ENCODE measurements at places on chromosomes 7 and 10.

- DNase-seq: peak; percentile 12
Measured at GRCh38 chr10:120559800-120560199, 102.8 kb downstream of the PLPP4 start.

- DNase-seq: no peak
Measured at GRCh38 chr10:14123139-14123538, 207.6 kb downstream of the FRMD4A start.

GRCh38 chr7:116805100-116805544 lies 57.3 kb upstream of the CAPZA2 start:
- no peak for DNase-seq

DNA sequence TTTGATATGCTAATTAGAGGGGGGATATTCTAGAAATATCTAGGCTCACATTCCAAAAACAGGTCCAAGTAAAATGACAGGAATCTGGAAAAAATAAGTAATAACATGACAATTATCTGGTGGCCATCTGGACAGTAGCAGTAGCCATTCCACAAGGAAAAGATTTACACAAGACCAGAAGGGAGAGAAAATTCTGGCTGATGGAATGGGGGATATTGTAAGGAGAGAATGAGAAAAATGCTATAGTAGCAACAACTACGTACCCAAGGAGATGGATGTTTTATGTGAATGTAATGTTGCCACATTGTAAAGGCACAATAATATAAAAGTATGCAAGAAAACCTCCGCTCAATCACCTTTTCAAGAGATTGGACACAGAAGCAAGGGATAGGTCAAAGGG lies 5.4 kb downstream of the MYOF start:
- DNase-seq: no peak

GRCh38 chr7:71912476-71912875 lies 499.7 kb downstream of the CALN1 start:
- DNase-seq: no peak

DNA sequence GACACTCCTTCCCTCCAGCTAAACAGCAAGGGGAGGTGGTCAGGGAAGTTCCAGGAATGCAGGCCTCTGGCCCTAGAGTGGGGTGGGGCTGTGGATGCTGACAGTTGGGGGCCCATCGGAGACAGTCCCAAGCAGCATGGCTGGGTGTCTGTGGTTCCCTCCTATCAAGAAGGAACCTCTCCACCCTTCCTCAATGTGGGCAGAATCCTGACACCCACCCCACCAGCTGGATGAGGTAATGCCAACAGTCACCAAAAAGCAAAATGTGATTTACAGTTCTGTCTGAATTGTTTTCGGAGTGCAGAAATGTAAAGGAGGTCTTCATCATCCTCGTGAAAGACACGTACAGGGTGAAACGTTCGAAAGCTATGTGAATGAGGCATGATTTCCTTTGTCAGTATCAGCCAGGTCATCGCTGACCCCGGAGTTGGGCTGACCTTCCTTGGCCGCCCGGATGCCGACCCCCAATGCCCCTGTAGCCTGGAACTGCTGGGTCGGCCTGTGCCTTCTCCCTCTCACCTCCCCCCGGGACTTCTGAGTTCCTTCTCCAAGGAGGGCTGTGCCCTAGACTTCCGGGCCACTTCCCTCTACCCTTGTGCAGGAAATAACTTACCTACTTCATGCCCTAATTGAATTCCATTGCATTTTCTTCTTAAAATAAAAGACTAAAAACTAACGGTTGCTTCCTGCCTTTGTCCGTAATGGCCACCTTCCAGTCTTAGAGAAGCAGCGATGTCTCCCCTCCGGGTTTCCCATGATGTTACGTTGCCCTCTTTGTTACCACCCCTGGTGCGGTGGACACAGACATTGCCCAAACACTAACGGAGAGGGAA lies 24.5 kb downstream of the FOXK1 start:
- no peak for DNase-seq

GRCh38 chr10:84632866-84633265 lies 304.5 kb downstream of the CCSER2 start:
- no peak for DNase-seq

All from ecto neural progenitor cell (in vitro differentiated cells).